CD8-positive, alpha-beta T cell (primary cell): ENCODE measurements at places on chromosomes 5 and 9.

DNA sequence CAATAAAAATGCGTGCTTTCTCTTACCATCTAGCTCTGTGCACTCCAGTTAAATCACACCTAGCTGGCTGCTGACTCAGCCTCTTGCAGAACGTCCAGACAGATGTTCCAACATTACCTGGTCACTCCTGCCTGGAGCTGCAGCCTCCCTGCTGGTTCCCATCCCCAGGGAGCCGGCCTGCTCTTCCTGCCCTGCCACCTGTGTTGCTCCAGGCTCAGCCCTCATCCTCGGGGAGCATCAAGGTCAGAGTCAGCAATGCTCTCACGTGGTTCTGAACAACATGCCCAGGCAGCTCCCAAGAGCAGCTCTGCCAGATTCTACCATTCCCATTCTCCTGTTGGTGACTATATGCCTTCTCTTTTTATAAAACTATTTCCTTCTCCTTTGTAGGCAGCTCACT, 81.3 kb downstream of the GADD45G start:
- no peak for DNase-seq

DNA sequence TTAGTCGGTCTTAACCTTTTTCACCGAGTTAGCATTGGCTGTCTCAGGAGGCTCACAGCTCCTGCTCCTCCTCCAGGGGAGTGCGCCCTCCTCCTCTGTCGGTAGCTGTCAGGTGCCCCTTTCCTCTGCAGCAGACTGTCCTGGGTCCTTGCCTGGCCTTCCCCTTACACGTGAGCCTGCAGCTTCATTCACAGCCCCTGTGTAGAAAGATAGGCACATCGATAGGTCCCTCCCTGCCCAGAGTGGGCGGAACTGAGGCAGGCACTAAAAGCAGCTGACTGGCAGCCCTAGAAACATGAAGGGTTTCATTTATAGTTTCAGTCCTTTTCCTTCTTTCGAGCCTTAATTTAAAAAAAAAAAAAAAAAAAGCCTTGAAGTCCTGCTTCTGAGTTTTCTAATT, 17.2 kb downstream of the TENT4A start:
- no peak for DNase-seq

DNA sequence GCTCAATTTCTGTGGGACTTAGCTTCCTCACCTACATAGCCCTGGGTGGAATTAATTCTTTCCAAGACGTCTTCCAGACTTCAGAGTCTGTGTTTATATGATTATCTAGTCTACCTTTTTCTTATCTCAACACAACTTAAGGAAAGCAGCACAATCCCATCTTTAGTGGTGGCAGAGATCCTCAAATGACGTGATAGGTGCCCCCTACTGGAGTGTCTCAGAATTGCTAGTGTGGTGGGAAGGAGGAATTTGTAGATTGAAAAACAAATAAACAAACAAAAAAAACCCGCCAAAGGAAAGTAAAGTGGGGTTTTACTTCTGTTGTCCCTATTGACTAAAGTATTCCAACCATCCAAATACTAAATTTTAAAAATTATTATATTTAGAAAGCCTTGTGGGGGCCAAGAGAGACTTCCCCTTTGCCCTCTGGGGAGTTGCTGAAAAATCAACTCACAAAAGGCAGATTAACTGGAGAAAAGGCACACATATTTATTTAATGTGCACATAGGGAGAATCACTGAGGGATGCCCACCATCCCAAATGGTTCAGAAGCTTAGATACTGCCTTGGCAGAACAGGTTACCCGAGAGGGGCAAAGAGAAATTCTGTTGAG, 283.3 kb downstream of the TMEM167A start:
- DNase-seq: peak; percentile 24

DNA sequence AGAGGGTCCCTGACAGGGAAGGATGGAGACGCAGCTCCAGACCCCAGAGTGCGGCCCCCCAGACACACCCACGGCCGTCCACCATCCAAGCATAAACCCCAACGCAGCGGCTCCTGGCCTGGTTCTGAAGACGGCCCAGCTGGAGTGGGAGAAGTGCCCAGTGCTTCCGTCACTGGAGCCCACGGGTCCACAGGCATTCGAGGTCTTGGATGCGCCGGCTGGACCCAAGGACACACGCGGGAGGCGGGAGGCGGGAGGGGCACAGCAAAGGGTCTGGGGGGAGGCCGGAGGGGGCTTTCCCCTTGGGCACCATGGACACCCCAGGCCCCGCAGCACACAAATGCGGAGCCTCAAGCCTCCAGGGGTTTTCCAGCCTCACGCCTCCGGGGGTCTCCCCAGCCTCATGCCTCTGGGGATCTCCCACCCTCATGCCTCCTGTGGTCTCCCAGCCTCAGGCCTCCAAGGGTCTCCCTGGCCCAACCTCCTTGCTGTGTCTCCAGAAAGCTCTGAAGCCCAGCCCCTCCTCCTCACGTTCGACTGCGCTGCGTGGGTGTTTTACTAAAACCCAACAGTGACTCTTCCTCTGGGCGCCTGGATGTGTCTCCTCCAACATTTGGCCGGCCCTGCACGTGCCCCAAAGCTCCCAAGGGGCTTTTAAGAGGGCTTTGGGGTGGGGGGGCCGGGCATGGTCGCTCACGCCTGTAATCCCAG, 15.2 kb downstream of the EXD3 start:
- DNase-seq: no peak
